ENCODE measurements at places on chromosomes 16 and 17.
A peak's percentile ranks its signal among the peaks of the same experiment; 100 is the strongest.

- DNase-seq: no peak
These were observed 24.2 kb downstream of the KRT25 start for GRCh38 chr17:40730970-40731369.

GRCh38 chr17:77186141-77186604 is 45.4 kb downstream of the SEC14L1 start:
- no peak for DNase-seq

DNA sequence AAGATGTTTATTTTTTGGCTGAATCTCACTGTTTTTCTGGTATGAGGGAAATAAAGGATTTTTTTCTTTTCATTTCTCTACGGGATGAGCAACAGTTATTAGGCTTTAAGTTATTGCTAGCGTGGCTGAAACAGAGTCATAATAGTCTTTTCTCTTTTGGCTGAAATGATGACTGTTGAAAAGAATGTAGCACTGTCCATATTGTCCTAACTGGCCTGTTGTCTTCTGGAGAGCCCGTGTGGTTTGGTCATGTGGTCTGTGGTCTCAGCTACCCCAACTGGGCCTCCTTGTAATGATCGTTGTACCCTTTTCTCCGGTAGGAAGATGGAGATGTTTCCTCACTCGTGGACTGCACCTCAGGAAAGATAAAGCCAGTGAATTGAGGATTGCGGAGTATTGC is 36.6 kb downstream of the EPN2 start:
- no peak for DNase-seq

- no peak for DNase-seq
These were observed 93.8 kb downstream of the PGS1 start for GRCh38 chr17:78472035-78472905.

DNA sequence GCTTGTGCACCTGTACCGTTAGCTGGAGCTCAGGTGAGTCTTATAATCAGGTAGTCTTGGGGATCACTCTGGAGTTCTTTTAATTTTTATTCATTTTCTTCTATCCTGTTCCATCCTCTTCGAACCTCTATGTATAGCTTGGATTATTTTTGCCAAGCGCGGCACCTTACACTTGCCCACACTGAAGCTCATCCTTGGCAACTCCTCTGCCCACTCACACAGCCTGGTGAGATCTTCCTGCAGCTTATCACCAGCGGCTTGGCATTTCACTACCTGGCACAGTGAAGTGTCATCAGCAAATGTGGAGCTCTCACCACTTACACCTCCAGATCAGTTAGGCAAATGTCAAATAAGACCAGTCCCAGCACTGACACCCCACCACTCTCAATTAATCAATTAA is 116.7 kb downstream of the CACNG3 start:
- no peak for DNase-seq

DNA sequence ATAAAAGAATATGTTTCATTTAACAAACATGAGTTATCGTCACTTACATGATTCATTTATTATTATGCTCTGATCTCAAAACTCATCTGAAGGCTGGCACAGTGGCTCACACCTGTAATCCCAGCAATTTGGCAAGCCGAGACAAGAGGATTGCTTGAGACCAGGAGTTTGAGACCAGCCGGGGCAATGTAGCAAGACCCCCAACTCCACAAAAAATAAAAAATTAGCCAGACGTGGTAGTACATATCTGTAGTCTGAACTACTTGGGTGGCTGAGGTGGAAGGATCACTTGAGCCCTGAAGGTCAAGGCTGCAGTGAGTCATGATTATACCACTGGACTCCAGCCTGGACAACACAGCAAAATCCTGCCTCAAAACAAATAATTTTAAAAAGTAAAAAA is 16.0 kb downstream of the APPBP2 start:
- DNase-seq: no peak

GRCh38 chr17:17797119-17797809 is 39.5 kb downstream of the SREBF1 start:
- DNase-seq: no peak

GRCh38 chr16:82506692-82507670 is 119.8 kb upstream of the CDH13 start:
- no peak for DNase-seq

- DNase-seq: peak; percentile 49
These were observed 77.3 kb downstream of the TMEM100 start for GRCh38 chr17:55645361-55645760.

GRCh38 chr17:58219789-58220183 is 731 bp upstream of the MKS1 start:
- DNase-seq: no peak

DNA sequence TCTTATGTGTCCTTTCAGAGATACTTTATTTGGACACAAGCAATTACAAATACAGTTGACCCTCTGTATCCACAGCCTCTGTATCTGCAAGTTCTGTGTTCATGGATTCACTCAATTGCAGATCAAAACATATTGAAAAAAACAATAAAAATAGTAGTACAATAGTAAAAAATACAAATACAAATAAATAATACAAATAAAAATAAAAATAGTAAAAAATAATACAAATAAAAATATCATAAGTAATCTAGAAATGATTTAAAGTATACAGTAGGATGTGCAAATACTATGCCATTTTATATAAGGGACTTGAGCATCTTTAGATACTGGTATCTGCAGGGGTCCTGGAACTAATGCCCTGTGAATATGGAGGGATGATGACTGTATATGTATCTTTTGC is 47.4 kb upstream of the WSB1 start:
- no peak for DNase-seq

DNA sequence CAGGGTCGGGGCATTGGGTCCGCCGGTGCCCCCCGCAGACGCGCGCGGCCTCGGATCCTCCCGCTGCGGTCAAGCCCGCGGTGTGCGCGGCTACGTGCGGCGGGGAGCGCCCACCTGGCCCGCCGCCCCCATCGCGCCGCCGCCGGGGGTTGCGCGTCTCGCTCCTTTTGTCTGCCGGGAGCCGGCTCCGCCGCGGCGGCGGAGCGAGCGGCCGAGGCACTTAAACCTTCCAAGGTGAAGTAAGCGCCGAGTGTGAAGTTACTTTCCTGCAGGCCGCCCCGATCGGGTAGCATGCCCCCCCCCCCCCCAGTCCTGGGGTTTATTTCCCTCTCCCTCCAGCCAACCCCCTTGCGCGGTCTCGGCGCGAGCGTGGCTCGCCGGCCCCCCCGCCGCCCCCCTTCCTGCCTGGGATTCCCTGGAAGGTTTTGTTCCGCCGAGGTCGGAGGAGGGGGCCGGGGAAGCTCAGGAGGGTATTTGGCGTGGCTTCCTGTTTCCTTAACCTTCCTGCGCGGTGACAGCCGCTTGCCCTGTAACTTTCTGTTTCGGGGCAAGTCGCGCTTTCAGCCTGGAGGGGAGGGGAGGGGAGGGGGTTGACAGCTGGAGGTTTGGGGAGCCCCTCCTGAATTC is 56.6 kb upstream of the GSE1 start:
- no peak for DNase-seq

GRCh38 chr16:50615891-50616290 is 65.2 kb downstream of the SNX20 start:
- DNase-seq: no peak

GRCh38 chr17:71494062-71494855 is 626.6 kb upstream of the SOX9 start:
- DNase-seq: no peak

- DNase-seq: peak; percentile 1
These were observed 71.3 kb downstream of the IRX5 start for GRCh38 chr16:55001931-55002330.

GRCh38 chr16:2973093-2973492 is 3.9 kb downstream of the PAQR4 start:
- no peak for DNase-seq

Measured in left lobe of liver (tissue), 2 donors.